Kidney capillary endothelial cell (primary cell): ENCODE measurements at places on chromosomes 13 and 19.

- DNase-seq, result peak; percentile 42
Observed at GRCh38 chr13:108895220-108895704, 265.9 kb downstream of the MYO16 start.

DNA sequence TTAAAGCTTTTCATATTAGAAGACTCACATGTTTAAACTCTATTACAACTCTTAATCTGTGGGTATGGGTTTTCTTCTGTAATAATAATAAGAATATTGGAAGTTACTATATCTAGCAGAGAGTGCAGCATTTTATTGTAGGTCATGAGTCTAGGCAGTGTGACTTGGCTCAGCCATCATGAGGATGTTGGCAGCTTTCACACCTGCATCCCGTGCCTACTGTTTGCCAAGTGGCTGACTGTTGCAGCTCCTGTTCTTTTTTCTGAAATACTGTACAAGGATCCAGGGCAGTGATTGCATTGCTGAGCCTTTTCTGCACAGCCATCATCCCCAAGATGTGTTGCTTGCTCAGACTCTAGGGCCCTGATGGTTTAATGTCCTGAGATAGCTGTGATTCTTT is 47.4 kb downstream of the MTUS2 start:
- no peak for DNase-seq

DNA sequence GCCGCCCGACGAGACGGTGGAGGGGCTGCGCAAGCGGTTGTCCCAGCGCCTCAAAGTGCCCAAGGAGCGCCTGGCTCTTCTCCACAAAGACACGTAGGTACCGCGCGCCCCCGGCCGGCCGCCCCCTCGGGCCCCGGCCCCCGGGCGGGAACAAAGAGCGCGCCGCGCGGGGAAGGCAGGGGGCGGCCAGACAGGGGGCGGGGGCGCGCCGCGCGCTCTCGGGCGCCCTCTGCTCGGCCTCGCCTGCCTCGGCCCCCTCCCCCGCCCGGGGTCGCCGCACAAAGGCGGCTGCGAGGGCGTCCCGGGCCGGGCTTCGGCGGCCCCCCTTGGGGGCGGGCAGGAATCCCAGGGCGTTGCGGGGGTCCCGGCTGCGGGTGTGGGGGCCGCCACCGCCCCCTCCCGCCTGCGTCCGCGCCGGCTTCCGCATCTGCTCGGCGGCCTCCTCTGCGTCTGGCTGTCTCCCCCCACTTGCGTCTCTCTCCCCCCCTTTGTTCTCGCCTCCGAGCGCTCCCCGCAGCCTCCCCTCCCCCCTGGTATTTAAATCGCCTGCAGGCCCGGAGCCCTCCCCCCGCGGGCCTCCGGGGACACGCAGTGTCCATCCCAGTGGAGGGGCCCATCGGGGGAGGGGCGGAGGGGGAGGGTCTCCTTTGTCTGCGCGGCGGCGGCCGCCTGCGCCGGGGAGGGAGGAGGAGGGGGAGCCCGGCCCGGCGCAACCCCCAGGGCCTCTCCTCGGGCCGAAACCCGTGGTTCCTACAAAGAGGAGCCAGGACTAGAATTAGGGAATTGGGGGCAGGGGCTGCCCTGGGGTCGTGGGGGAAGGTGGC is 2.3 kb downstream of the MIDN start:
- DNase-seq, result no peak

DNA sequence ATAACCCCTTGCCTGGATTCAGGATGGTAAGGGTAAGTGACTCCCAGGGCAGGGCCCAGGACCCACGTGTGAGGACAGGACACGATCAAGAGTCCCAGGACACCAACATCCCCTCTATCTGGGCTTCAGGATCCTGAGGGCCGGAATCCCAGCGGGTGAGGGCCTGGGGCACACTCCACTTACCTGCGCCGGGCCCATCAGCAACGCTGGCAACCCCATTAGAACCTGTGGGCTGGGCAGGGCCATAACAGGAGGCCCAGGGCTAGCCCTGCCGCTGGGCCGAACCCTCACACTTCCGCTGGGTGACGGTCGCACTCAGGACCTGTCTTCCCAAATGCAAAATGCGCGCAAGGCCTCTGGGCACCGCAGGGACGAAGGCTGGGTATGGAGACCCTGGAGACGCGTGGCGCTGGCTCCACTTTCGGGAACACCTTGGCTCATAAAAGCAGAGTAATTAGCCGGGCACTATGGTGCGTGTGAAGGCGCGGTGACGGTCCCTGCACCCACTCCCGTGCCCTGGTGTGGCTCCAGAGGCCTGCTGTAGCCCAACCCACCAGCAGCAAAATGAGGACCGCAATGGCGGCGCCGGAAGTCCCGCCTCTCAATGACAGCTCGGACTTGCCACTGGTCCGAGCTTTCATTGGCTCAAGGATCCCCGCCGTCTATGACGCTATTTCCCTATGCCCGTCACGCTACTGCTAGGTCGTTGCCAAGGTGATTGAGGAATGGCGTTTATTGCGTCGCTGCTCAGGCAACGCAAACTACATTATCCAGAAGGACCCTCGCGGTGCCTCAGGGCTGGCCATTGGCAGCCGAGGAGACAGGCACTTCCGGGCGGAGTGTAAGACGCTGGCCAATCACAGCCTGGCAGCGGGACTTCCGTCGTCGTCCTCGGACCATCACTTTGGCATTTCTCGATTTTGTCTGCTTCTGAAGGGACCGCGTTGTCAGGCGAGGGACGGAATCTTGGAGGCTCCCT is at the start of gene ZNF132:
TSS of gene ZNF132 (minus strand) at position 578 of the 979 bp plus-strand sequence. CDS start at position 246, 332 bp downstream.
- DNase-seq, result peak; percentile 99

DNA sequence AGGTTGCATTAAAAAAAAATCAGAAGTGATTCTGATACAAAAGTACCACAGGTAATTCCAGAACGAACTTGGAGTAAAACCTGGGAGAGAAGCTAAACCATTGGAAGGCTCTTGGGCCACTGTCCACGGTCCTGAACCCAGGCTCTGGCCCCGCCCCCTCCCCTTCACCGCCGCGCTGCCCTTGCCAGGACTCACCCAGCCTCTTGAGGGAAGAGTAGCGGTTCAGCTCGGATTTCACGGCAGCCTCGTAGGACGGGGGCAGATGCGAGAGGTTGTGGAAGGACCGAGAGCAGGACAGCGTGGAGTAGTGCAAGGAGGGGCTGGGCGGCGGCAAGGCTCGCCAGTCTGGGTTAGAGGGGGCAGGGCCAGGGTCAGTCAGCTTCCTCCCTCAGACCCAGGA is 5.7 kb downstream of the SHISA7 start:
- peak; percentile 59 for DNase-seq

DNA sequence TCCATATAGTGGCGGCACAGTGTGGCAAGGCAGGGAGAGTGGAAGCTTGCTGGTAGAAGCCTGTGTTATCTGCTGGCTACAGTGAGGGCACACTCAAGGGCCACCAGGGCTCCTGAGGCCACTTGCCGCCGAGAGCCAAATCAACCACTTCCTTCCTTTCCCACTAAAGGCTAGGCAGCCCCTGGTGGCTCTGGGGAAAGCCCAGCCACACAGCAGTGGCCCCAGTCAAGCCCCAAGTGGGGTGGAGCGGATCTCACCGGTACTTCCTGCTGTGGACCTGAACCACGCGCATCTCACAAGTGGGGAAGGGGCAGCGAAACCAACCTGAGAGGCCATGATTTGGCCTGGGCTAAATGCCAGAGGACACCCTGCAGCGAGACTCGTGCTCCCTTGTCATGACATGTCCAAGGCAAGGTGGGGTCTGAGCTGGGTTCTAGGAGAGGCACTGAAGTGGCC is 21.9 kb upstream of the SLC35E1 start:
- no peak for DNase-seq

GRCh38 chr13:60701895-60702294 is 304.9 kb downstream of the TDRD3 start:
- no peak for DNase-seq
